Femur (tissue), 1 donor: ENCODE measurements at places on chromosomes 2 and 18.

DNA sequence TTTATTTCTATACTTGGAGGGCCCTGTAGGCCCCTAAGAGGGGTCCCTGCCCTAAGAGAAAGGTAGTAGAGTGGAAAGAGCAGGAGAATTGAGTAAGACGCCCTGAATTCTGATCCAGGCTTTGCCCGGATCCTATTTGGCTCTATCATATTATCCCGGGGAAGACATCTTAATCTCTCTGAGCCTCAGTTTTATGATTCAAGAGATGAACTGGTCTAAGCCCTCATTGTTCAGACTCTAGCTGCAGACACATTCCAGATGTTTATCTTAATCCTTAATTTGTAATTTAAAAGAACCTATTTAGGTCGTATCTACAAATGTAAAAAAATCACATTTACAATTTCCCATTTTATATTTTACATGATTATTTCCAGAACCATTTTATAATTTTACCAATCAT, 220.1 kb downstream of the AGPS start:
- DNase-seq: no peak

- no peak for DNase-seq
Measured at GRCh38 chr2:218721488-218721887, 10.9 kb downstream of the TTLL4 start.

GRCh38 chr2:37543999-37544557, 127.4 kb downstream of the CDC42EP3 start:
- DNase-seq: no peak

GRCh38 chr18:46343931-46344372, 239.8 kb downstream of the HAUS1 start:
- DNase-seq: peak; percentile 63

GRCh38 chr18:62881509-62882016, 166.2 kb downstream of the PHLPP1 start:
- no peak for DNase-seq

- DNase-seq: no peak
Measured at GRCh38 chr18:58640428-58640805, 11.5 kb upstream of the ALPK2 start.

GRCh38 chr2:221539246-221539645, 32.9 kb downstream of the EPHA4 start:
- no peak for DNase-seq

DNA sequence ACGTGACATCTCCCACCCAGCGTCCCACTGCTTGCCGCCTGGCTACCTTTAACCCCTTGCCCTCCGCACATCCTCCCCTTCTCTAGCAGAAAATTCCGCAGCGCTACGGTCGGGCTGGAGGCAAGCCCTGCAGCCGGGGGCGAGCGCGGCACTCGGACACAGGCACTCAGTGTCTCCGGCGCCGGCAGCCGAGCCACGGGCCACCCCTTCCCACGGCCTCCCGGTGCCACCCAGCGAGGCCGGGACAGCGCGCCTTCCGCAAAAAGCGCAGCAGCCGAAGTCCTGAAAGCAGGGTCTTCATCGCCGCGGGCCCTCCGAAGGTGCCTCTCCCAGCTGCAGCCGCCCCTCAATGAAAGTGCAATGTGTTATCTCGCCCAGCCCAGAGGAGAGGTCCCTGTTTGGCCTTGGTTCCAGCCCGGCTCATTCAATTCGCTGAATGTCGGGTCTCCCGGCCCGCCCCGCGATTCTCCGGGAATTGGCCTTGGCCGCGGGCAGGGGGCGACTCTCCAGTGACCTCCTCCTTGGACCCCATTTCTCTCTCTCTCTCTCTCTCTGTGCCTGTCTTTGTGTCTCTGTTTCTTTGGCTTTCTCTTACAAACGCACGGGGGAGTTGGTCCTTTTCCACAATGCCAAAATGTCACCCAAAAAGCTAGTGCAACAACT, 1.1 kb downstream of the DLGAP1 start:
- peak; percentile 20 for DNase-seq

GRCh38 chr2:112818094-112818902, 18.3 kb downstream of the IL1B start:
- no peak for DNase-seq

- DNase-seq: no peak
Measured at GRCh38 chr2:43100362-43100882, 126.0 kb downstream of the ZFP36L2 start.

GRCh38 chr18:69267895-69268294, 132.8 kb upstream of the DOK6 start:
- DNase-seq: no peak

DNA sequence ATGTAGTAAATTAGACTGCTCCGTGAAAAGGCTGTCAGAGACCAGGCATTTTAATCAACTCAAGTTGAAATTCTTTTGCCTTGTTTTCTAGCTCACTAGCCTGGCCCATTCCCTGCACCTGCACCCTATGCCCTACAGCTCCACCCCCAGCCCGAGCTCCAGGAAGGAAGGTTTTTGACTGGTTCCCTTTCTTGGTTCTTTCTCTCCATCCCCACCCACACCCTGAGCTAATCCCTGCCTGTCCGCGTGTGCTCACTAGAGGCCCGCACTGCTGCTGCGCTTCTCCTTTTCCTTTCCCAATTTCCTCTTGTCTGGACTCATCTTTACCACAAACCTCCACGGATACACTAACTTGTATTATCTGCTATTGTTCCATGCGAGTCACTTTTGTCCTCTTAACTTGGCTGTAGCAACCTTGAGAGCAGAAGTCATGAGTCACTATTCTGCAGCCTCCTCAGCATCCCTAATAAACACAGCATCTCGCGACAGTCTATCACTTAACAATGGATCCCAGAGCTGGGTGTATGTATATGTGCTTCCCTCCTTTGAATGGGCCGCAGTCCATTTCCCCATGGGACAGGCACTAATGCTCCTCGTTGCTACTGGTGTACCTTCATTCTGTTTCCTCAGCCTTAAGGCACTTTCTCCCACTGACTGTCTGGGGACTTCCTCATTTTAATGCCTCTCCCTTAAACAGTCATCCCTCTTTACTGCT, 36.5 kb downstream of the COLEC12 start:
- DNase-seq: no peak

DNA sequence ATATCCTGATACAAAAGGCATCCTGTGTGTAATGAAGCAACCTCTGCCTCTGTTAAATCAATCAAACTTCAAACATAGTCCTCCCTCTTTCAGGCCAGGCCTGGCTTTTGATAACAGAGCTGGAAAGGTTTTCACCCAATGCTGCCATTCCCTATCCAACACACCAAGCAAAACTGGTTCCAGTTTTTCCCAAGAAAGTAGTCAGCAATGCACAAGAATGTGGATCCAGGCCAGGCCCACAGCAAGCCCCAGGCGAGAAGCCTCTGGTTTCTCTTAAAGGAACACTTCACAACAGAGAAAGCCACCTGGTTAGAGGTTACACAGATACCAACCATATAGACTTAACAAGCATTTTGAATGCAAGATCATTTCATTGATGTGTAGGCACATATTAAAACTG, 49.2 kb upstream of the CCDC150 start:
- no peak for DNase-seq

DNA sequence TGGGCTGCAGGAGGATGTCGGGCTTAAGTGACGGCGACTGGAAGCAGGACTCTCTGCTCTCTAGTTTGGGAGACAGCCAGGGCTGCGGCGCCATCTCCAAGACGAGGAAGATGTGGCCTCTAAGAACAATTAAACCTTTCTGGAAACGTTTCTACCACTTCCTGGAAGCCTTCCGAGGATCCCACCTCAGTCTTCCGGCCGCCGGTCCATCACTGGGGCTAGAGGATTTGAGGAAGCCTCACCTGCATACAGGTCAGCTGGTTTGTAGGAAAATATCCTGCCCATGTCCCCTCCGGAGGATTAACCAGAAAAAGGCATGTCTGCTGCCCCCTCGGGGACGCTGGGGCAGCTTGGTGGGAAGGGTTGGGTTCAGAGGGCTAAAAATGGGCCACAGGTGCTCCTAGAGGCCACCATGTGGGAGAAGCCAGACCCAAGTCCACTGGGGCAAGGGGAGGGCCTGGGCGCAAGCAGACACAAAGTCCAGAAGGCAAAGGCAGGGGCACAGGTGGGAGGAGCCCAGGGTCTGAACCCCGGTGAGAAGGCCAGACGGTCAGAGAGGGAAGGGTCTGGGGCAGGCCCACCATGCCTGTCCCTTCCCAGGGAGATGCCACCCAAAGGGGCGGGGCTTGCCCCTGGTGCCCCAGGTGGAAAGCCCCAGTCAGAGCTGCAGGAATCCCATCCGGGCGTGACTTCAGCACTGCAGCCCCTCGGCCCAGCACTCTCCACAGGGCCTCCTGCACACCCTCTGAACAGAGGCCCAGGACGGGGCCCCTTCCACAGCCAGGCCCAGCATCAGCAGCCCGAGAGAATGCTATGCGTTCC, 82.2 kb upstream of the ID2 start:
- DNase-seq: no peak
